Heart left ventricle (tissue), 16 donors: ENCODE measurements at places on chromosomes 6 and 20. TPM values are rescaled to one million over a fixed set of nuclear protein-coding genes. Genes with fewer than 3 reads are reported as not detected.

DNA sequence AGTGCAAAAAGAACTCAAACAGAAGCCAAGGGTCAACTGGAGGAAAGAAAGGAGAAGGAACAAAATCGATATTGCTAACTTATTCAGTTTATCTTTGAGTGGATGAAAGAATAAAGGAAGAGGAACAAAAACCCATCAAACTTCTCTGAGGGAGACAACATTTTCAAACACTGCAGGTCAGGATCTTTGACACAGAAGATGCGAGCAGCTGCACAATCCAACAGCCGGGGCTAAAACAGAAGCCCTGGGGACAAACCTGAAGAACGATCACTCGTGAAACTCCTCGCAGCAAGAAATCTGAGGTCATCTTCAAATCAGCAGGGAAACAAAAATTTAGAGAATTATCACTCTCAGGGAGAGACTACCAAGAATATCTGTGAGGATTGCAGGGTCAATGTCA lies 14.2 kb downstream of the SLC23A2 start:
- H3K4me1 ChIP-seq: no peaks in the 10 kb centered on the region
- no peak overlapping the region for H3K4me3 ChIP-seq
- H3K27me3 ChIP-seq: no peaks in the 10 kb centered on the region
- H3K36me3 ChIP-seq: no peaks in the 10 kb centered on the region
- H3K27ac ChIP-seq: no peak overlapping the region
- no peak for DNase-seq

DNA sequence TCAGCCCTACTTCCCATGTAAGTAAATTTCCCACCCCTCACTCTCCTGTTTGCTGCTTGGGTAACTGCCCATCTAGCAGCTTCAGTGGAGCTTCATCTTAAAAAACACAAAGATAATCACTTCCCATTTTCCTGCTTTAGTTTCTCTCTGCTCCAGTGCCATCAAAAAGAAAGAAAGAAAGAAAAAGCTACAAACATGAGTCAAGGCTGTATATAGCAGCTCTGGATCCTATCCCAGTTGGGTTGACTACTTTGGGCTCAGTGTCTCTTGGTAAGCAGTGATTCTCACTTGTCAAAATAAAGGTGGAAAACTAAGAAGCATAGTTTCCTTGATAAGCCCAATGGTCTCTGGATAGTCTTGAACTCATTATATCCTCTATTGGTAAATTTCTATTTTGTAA lies 48.7 kb upstream of the SRPK1 start:
- no peaks in the 10 kb centered on the region for H3K4me1 ChIP-seq
- no peak for DNase-seq
- no peaks in the 10 kb centered on the region for H3K27me3 ChIP-seq

GRCh38 chr6:43865932-43866645 lies 96.1 kb downstream of the VEGFA start:
- H3K27me3 ChIP-seq: no peaks in the 10 kb centered on the region
- no peak overlapping the region for H3K27ac ChIP-seq
- H3K36me3 ChIP-seq: no peaks in the 10 kb centered on the region
- H3K4me1 ChIP-seq: no peaks in the 10 kb centered on the region
- no peak for DNase-seq

The HSF2 gene
- 38.7 TPM for polyA plus RNA-seq

GRCh38 chr20:23190557-23190956 lies 104.4 kb upstream of the CD93 start:
- DNase-seq: no peak
- H3K36me3 ChIP-seq: no peaks in the 10 kb centered on the region
- H3K4me3 ChIP-seq: no peak overlapping the region

GRCh38 chr6:12939314-12939713 lies 222.7 kb downstream of the PHACTR1 start:
- H3K27ac ChIP-seq: no peak overlapping the region
- DNase-seq: no peak
- H3K27me3 ChIP-seq: no peaks in the 10 kb centered on the region
- H3K36me3 ChIP-seq: no peaks in the 10 kb centered on the region

The EPB41L1 gene
- polyA plus RNA-seq: 8.5 TPM

- no peak overlapping the region for H3K27ac ChIP-seq
- no peaks in the 10 kb centered on the region for H3K4me1 ChIP-seq
- H3K27me3 ChIP-seq: no peaks in the 10 kb centered on the region
- no peak for DNase-seq
- no peaks in the 10 kb centered on the region for H3K36me3 ChIP-seq
Measured at GRCh38 chr20:24653306-24653705, 183.9 kb downstream of the SYNDIG1 start.

DNA sequence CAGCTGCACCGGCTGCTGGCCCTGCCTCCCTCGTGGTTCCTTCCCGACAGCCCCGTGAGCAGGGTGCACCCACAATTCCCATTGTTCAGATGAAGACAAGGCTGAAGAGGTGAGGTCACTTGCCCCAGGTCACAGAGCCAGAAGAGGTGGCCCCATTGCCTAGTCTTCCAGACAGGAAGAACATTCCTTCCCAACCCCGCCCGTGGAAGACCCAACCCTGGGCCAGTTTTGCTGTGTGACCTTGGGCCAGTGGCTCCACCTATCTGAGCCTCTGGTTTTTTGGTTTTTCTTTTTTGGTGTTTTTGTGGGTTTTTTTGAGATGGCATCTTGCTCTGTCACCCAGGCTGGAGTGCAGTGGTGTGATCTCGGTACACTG lies 61.7 kb downstream of the RIPOR3 start:
- H3K4me1 ChIP-seq: no peaks in the 10 kb centered on the region
- H3K4me3 ChIP-seq: no peak overlapping the region
- H3K27ac ChIP-seq: peak overlapping the region; percentile 13
- no peaks in the 10 kb centered on the region for H3K27me3 ChIP-seq
- DNase-seq: no peak

The MEP1A gene
- polyA plus RNA-seq: not detected

The TRIM40 gene
- not detected for polyA plus RNA-seq

DNA sequence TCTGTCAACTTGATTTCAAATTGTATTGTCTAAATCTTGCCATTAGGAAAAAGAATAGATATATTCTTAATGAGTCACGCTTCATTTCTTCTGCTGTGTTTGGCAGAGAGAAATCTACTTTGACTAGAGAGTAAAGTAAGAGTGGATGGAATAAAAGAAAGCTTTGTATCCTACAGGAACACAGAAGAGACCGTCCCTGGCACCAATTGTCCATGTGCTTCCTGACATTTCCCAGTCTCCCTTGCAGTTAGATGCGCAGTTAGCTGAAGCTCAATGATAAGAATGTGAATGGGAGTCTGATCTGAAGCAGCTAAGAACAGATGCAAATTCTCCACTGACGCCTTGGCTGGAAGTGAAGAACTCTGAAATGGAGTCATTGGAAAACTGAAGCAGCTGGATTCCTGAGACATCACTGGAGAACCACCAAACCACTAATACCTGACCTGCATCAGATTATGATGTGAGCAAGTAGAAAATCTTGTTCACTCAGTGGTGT lies 528.2 kb upstream of the MARCKS start:
- DNase-seq: no peak
- no peaks in the 10 kb centered on the region for H3K36me3 ChIP-seq
- H3K4me3 ChIP-seq: no peak overlapping the region
- no peaks in the 10 kb centered on the region for H3K27me3 ChIP-seq
- no peaks in the 10 kb centered on the region for H3K4me1 ChIP-seq

DNA sequence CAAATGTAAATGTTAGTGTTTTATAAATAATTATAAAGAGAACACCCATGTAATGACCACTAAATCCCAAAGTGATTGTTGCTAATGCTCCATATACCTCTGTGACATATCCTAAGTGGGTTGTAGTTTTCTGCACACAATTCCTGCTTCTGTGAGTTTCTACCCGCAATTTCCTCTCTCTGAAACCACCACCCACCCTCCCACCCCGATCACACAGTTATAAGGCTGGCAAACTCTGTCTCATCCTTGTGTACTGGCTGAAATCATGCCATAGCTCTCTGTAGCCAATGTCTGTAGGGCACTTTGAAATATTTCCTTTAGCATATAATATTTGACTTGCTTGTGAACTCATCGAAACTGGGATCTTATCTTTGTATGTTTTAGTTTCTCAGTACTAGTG lies 236.6 kb downstream of the PLCB1 start:
- no peak overlapping the region for H3K4me3 ChIP-seq
- DNase-seq: no peak
- H3K4me1 ChIP-seq: no peaks in the 10 kb centered on the region
- H3K36me3 ChIP-seq: no peaks in the 10 kb centered on the region
- no peaks in the 10 kb centered on the region for H3K27me3 ChIP-seq

DNA sequence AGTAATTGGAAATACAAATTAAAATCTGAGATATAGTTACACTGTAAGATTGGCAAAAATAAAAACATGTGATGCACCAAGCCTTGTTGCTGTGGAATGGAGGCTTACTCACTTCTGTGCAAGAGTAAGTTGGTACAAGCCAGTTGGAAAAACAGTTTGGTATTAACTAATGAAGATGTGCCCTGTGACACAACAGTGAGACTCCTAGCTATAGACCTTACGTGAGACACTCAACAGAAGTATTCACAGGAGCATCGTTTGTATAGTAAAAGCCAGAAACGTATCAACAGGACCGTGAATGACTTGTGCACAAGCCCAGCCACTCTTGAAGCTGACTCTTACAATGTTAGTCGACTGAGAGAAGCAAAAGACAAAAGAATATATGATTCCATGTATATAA lies 14.6 kb downstream of the NAA20 start:
- no peak overlapping the region for H3K4me3 ChIP-seq
- no peak for DNase-seq
- H3K4me1 ChIP-seq: no peaks in the 10 kb centered on the region
- peaks cover 100% of the 10 kb centered on the region for H3K36me3 ChIP-seq

The GGT7 gene
- 13.0 TPM for polyA plus RNA-seq

- no peak overlapping the region for H3K4me3 ChIP-seq
- no peaks in the 10 kb centered on the region for H3K27me3 ChIP-seq
- H3K27ac ChIP-seq: no peak overlapping the region
- no peaks in the 10 kb centered on the region for H3K36me3 ChIP-seq
- H3K4me1 ChIP-seq: peaks cover 14% of the 10 kb centered on the region
Measured at GRCh38 chr6:162636167-162636566, 91.4 kb downstream of the PRKN start.

GRCh38 chr6:106098383-106099234 lies 12.5 kb downstream of the PRDM1 start:
- no peak for DNase-seq
- no peaks in the 10 kb centered on the region for H3K36me3 ChIP-seq
- H3K27ac ChIP-seq: peak overlapping the region; percentile 81
- H3K27me3 ChIP-seq: peaks cover 8% of the 10 kb centered on the region
- H3K4me1 ChIP-seq: peaks cover 10% of the 10 kb centered on the region

The ATXN1 gene
- polyA plus RNA-seq: 8.7 TPM

The TM9SF4 gene
- polyA plus RNA-seq: 23.5 TPM

DNA sequence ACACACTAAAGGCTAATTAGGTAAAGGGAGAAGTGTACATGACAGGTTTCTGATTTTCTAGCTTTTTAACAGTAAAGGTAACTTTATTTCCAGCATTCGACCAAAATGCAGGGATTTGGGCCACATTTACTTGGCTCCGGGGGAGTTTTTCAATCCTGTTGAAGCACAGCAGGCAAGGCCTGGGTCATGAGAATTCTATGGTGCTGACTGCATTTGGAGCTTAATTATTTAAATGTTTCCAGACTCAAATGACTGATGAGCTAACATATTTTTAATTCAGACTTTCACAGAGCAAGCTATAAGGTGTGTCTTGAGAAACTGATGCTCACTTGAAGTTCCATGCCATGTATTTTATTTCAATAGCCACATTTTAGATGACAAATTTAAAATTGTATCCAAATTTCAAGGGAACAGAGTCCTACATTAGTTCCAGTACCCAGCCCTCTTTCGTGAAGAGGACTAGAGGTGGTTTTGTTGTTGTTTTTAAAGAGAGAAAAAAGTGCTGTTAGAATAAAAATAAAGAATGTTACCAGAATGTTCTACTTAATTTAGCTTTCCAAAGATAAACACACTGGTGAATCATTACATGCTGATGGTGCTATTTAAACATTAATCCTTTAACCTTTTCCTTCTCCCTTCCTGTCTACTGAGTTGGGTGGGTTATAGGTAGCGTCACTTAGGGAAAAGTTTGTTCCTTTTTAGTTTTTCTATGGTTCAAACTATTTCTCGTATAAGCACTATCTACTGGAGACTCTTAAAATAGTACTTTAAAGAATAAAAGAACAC lies 82.3 kb upstream of the PHACTR2 start:
- H3K36me3 ChIP-seq: no peaks in the 10 kb centered on the region
- H3K4me1 ChIP-seq: no peaks in the 10 kb centered on the region
- H3K27ac ChIP-seq: no peak overlapping the region
- no peaks in the 10 kb centered on the region for H3K27me3 ChIP-seq
- no peak overlapping the region for H3K4me3 ChIP-seq
- no peak for DNase-seq

GRCh38 chr20:19601126-19601810 lies 156.8 kb upstream of the RIN2 start:
- no peak overlapping the region for H3K4me3 ChIP-seq
- no peak for DNase-seq
- H3K27ac ChIP-seq: no peak overlapping the region
- H3K4me1 ChIP-seq: no peaks in the 10 kb centered on the region

DNA sequence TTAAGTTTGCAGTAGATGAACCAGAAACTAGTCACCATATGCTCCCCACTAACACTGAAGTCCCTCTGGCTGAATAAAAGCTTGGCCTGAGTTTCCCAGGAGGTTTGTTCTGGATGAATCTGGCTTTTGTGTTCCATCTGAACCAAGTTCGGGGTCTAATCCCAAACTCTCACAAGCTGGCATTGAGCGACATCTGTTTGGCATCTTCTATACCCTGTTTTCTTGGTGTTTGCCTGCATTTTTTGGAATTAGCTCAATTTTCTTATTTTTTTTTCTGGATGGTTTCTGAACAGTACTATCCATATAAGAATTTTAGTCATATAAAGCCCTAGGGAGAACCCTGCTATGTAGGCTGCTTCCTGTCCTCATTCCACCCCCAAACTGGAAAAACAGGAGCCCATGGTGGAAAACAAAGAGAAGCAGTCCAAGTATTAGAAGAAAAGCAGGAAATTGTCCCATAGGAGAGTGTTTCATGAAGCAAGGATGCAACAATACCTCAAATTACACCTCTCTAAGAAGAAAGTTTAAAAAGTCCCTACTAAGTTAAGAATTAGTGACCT lies 737.1 kb downstream of the DHX35 start:
- H3K4me1 ChIP-seq: peaks cover 9% of the 10 kb centered on the region
- no peaks in the 10 kb centered on the region for H3K27me3 ChIP-seq
- peak overlapping the region; percentile 69 for H3K27ac ChIP-seq
- no peak overlapping the region for H3K4me3 ChIP-seq
- H3K36me3 ChIP-seq: no peaks in the 10 kb centered on the region

GRCh38 chr6:51972659-51973058 lies 114.8 kb downstream of the PKHD1 start:
- DNase-seq: no peak
- no peaks in the 10 kb centered on the region for H3K36me3 ChIP-seq
- no peak overlapping the region for H3K4me3 ChIP-seq
- H3K27ac ChIP-seq: no peak overlapping the region
- no peaks in the 10 kb centered on the region for H3K4me1 ChIP-seq
- no peaks in the 10 kb centered on the region for H3K27me3 ChIP-seq
